Hematopoietic multipotent progenitor cell treated with erythropoietin and hydrocortisone succinate and interleukin-3 and kit ligand, for 8 days (in vitro differentiated cells): ENCODE measurements at places on chromosomes 4 and X.
A peak's percentile ranks its signal among the peaks of the same experiment; 100 is the strongest.

DNA sequence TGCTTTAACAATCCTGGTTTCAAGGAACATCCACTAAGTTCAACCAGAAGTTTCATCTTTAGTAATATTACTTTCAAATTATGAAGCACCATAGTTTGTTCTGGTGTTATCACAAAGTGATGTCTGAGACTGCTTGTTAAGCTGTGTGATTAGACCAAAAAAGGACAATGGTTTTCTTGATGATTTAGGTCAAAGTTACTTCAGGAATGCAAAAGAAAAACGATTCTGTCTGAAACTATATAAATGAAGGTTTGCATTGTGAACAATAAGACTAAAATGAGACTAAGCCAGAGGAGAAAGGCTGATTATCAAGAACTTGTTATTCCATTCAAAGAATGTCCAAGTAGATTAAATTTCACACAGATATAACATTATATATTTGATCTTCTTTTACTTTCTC, 122.4 kb upstream of the ETNPPL start:
- no peak for DNase-seq

DNA sequence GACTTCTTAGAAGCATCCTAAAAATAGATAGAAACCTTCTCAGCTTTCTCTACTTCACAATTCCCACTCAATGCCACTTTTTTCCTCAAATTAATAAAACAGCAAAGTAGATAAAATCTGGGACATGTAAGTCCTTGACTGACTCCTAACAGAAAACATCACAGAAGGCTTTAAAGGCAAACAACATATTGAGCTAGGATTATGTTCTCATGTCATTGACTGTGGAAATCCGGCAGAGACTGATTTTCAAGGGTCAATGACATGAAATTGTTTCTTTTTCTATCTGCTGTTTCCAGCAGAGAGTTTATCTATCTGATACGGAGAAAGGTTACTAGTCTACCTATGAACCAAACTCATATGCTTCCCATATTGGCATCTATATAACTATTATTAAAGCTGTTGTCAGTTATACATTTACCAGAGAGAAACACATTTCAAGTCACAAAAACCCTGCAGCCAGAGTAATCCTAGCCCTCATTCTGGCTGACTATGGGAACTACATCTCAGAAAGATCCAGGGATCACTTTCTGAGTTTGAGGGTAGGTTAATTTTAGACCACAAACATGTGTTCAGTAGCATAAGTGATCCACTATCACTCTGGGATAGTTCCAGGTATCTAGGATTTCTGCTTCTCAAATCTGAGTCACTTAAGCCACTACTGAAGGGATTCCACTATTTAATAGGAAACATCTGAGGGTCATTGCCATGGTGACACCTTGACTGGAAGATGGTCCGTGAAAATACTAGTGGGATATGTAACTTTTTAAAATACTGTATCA, 147.6 kb downstream of the PPP3CA start:
- DNase-seq: no peak

GRCh38 chr4:24913119-24913485, 260 bp upstream of the CCDC149 start:
- DNase-seq: no peak

GRCh38 chr4:19623866-19624265, 627.8 kb upstream of the SLIT2 start:
- DNase-seq: no peak

- DNase-seq: no peak
Measured at GRCh38 chrX:66889418-66889817, 250.5 kb upstream of the EDA2R start.

GRCh38 chrX:85003655-85004244, at the start of gene APOOL:
Gene APOOL, plus strand, starts transcription at chrX:85003877. Its CDS starts 36 bp downstream, at chrX:85003913.
- DNase-seq: peak; percentile 92

GRCh38 chr4:129682586-129682985, 586.6 kb downstream of the C4orf33 start:
- DNase-seq: no peak

- no peak for DNase-seq
Measured at GRCh38 chrX:23287191-23287725, 47.4 kb upstream of the PTCHD1 start.

GRCh38 chrX:132651421-132652086, 162.7 kb upstream of the MBNL3 start:
- no peak for DNase-seq

DNA sequence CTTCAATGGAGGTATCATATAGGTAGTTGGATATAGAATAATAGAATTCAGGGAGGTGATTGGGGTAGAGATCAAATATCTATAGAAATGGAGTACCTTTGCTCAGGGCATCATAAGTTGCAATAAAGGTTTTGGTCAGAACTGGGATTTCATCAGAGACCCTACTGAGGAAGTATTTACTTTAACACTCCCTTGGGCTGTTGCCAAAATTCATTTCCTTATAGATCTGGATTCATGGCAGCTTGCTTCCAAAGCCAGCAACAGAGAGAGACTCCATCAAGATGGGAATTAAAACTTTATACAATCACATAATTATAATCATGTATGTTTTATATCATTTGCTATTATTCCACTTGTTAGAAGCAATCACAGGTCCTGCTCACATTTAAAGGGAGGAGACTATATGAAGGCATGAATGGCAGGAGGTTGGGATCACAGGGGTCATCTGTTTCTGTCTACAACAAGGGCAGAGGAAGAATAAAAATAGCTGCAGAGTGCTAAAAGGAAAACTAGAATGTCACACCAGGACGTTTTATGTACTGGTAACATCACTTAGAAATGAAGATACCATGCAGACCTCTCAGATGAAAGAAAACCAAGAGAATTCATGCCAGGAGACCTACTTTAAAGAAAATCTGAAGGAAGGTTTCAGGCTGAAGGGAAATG, 902.1 kb upstream of the LCORL start:
- no peak for DNase-seq

- peak; percentile 1 for DNase-seq
Measured at GRCh38 chrX:4240541-4241194, 527.2 kb upstream of the PRKX start.

DNA sequence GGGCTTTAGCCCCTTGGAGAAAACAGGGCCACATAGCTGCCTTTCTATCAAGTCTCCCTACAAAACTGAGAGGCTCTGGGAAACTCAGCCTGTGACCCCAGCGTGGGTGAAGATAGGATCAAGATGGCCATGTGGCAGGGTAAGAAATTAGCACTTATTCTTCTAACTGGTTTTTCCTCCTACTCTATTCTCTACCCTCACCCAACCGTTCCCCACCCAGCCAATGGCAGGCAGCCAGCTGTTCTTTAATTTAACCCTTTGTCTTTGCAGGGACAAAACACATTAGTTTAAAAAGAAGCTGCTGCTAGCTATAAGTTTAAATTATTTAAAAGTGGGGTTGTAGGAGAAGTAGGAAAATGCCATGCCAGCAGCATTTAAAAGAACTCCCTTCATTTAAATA, 2.8 kb downstream of the CLCN5 start:
- peak; percentile 80 for DNase-seq
